EL (cell line): ENCODE measurements at places on chromosomes 7 and 10.

DNA sequence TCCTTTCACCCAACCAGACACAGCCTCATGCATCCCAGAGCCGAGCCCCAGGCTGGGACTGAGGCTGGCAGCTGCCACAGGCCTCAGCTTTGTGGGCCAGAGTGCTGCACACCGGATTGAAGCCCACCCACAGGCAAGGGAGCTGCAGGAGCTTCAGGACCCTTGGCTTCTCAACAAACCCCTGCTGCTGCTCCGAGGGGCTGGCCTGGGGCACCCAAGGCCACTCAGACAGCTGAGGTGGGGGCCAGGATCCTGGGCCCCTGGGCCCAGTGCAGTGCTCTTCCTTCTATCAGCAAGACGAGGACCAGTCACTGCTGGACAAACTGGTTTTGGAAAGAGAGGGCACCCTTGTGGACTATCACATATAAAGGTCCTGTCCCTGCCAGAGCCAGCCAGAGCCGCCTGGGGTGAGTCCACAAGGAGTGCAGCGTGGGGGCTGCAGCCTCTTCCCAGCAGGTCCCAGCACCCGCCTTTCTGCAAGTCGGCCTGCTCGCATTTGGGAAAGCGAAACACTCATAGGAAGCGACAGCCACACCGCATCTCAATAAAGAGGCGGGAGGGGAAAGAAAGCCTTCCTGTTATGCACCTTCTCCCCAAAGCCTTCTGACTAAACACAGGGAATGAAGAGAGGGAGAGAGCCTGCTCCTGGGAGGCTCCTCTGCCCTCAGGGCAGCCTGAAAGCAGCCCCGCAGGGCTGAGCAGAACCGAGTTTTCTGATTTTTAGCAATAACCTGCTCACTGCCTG lies 9.5 kb upstream of the TCERG1L start:
- no peak for DNase-seq

DNA sequence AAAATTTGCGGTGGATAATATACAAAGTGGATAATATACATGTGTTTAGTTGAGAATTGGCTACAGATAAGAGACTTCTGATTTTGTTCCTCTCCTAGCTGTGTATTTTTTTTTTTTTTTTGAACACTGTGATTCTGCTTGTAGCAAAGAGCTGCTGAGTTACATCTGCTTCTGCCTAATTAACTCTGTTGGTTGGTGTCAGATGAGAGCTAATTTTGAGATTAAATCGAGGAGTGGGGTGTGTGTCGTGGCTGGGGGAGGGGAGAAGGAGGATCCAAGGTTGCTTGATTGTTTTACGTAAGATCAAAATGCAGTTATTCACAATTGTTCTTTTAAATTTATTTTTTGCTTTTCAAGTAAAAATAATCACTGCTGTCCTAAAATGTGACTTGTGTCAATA lies 11.3 kb downstream of the KAT6B start:
- DNase-seq: no peak

GRCh38 chr10:65294329-65294728 lies 1631.5 kb upstream of the LRRTM3 start:
- DNase-seq: no peak

GRCh38 chr10:12235116-12235694 lies 39.2 kb downstream of the CDC123 start:
- DNase-seq: no peak

- DNase-seq: peak; percentile 73
Measured at GRCh38 chr7:130242198-130243014, 24.3 kb upstream of the CPA2 start.

GRCh38 chr7:137953665-137954470 lies 48.0 kb downstream of the CREB3L2 start:
- peak; percentile 72 for DNase-seq

DNA sequence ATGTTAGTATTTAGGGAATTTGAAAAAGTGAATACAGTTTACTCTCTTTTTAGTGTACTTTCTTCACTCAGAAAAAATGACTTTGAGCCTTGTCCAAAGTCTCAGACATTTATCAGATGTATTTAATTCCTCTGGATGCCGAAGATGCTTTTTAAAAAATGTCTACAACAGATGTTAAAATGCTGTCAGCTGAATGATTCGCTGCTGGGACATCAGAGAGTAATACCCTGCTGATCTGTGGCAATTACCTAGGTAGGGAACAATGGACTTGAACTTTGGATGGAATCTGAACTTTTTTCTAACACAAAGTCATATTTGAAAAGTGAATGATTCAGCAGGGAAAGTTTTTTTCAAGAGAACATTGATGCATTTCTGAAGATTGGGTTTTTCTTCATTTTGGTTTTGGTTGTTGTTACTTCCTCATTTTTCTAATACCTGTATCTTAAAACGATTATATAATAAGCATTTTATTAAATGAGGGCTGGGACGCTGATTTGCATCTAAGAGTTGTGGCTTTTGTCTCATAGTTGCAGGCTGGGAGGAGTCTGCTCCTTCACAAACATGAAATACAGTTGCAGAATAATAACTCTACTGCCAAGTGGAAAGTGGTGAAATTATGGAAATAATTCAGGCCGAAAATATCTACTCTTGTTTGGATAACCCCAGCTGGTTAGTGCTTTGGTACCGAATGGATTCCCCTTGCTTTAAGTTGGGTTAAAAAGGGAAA lies 98.0 kb downstream of the SPAG6 start:
- no peak for DNase-seq

DNA sequence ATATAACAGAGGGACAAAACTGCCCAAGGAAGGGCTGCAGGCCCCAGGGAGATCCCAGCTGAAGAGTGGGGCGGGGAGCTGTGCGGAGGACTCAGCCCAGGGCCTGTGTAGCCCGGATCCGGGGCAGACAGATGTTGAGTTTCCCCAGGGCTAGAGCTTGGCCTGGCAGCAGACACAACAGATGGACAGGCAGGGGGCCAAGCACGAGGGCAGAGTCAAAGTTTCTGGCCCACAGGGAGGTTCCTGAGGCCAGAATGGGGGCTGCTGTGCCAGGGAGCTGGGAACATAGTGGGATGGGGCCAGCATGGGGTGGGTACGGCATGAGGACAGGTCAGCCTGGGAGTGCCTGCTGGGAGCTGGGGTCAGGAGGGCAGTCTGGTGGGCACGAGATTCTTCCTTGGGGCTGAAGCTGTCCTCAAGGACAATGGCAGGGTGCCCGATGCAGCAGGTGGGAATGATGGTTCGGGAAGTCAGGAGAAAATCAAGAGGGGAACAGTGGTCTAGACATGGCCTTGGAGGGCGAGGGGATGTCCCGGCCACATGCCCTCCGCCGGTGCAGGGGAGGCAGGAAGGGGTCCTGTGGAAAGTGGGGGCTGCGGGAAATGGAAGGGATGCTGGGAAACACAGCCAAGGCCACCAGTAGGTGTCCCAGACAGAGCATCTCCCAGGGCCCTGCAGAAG lies 519.1 kb upstream of the FOXK1 start:
- DNase-seq: no peak

DNA sequence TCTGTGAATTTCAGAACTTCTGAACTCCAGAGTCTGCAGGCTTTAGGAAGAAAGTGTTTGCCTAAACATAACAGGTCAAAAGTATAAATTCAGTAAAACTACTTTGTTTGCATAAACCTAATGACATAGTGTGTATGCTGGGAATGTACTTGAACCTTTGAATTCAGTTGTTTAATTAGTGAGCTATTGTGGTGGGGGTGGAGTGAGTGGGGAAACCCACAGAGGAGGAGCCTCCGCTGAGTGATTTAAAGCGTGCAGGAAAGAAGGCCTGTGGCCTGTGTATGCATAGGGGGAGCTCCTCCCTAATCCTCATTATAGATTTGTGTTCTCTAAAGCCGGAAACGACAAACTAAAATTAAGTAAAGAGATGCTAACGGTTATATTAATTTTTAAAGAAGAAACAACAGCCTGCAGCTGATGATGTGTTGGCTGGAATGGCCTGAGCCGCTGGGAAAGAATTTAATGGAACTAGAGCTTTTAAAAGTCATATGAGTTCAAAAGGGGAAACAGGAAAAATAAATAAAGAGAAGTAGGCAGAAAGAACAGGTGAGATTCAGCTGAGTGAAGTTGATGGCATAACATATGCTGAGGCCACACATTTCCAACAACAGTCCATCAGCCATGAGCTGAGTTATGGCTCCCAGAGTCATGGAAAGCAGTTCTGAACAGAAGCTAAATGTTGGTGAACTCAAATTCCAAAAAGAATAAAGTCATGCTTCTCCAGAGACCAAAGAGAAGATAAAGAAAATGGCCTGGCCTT lies 595.0 kb downstream of the GRM8 start:
- no peak for DNase-seq

- DNase-seq: no peak
Measured at GRCh38 chr7:158804335-158804734, 25.0 kb downstream of the ESYT2 start.

GRCh38 chr7:105840981-105841749 lies 35.2 kb downstream of the ATXN7L1 start:
- DNase-seq: no peak

GRCh38 chr10:14681305-14681704 lies 93.4 kb downstream of the FAM107B start:
- DNase-seq: peak; percentile 25

DNA sequence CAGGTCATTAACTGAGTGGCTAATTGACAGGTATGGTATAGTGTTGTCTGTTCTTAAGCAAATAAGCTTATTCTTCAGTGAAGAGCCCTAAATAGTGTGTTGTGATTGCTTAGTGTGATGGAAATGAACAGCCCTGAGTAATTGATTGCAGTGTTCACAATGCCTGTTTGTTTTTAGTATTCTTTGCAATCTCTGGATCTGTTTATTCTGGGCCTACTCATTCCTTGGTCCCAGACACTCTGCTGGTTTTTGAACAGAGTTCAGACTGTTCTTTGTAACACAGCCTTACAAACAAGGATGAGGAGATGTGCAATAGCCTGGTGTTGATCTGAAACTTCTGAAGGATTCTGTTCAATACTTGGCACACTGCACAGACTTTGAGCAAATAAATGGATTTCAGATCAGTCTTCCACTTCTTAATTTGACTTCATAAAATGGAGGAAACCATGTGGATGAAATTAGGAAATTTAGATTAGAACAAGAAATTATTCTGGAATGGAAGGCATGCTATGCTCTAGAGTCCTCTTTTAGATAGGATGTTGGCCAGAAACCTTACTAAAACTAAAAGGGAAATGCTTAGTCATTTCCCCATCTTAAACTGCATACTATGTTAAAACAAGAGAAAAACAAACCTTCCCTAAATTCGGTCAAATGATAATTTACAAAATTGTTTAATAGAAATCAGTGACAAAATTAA lies 444.2 kb upstream of the SEMA3D start:
- peak; percentile 2 for DNase-seq

DNA sequence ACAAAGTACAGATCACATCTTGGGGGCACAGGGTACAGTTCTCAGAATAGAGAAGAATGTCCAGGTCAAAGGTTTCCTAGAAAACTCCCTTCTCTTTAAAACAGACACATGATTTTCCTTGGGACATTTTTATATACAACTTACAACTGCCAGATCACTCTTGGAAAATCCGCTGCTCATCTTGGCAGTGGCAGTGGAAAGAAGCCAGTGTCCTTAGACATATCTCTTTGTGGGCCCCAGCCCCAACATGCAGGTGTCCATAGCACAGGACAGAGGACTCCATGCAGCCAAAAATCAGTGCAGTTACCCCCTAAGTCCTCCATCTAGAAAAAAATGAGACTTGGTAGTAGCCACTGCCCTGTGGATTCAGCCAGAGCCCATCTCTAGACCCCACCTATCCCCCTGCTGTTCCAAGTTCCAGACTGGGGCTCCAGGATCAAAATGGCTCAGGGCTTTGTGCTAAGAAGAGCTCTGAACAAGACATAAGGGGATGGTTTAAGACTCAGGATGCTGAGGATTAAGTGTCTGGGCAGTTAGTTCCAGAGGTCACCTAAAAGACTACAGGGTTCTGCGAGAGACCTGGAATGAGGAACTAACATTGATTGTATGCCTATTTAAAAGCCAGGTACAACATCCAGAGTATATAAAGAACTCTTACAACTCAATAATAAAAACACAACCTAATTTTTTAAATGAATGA lies 34.4 kb downstream of the HIPK2 start:
- DNase-seq: no peak

GRCh38 chr7:130342701-130343380 lies 1.8 kb upstream of the CPA5 start:
- DNase-seq: no peak

DNA sequence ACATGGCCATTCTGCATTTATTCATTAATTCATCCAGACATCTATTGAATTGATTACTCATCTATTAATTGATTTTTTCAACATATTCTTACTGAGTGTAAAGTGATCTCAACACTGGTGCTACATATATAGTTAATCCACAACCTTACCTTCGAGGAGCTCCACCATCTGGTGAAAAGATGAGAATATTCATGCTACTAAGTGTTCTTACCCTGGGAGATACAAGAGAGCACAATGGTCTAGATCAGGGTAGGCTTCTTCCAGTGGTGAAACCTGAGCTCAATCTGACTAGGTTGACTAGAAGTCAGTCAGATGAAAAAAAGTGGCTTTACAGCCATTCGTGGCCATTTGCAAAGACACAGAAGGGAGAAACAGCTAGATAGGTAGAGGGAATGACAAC lies 507.4 kb downstream of the ANKRD7 start:
- DNase-seq: no peak

DNA sequence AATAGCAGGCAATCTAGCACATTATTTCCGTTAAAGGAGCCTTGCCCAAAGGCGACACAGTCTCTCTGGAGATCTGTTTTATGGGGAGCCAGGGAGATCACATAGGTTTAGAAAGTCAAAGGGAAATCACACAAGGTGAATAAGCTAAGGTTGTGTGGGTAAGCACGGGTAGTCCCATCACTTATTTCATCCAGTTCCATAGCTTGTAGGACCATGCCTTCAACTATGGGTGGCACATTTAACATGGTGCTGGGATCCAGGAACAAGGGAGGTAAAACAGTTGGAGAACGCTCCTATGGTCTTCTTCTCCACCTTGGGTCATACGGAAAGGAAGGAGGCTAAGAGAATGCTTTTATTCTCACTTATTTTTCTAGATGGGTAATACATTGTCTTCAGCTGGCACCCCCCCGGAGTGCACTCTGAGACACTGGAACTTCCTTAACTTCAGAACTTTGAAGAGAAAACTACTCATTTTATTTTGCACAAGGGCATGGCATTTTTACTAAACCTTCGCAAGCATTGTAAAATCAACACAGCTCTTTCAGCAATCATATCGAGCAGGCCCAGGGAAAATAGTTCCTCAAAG lies 435.4 kb downstream of the KIF20B start:
- DNase-seq: no peak

- DNase-seq: peak; percentile 51
Measured at GRCh38 chr10:72331575-72332422, 22.9 kb downstream of the DNAJB12 start.

DNA sequence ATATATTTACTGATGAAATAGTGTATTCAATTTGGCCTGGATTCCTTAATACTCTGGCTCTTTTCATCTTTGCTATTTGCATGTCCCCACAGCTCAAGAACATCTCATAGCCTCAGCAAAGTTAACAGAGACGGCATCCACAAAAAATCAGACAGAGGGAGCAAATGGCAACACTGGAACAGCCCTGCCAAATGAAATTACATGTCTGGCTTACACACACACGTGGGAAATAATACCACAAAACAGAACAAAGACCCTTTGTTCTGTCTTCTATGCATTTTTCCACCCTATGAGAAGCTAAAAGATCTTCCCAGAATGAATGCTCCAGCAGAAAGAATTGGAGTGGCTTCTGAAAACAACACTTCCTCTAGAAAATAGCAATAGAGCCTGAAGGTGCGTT lies 139.5 kb downstream of the ALOX5 start:
- no peak for DNase-seq

GRCh38 chr10:100364735-100365391 lies 17.8 kb downstream of the SCD start:
- DNase-seq: peak; percentile 85
